ENCODE measurements at places on chromosomes 12 and 14. TPM values are rescaled to one million over a fixed set of nuclear protein-coding genes. Genes with fewer than 3 reads are reported as not detected.
A peak's percentile ranks its signal among the peaks of the same experiment; 100 is the strongest.

DNA sequence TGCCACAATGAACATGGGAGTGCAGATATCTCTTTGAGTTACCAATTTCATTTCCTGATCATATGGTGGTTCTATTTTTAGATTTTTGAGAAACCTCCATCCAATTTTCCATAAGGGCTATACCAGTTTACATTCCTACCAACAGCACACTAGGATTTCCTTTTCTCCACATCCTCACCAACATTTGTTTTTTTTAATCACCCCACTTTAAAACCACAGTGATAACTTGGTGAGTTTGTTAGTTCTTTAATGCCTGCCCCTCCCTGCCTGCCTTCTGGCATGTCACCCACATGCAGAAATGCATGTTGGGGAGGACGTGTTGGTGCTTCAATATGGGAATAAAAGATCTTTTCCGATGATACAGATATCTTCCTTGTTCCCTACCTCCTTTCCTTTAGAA is 167.9 kb downstream of the CAND1 start:
- DNase-seq: no peak

GRCh38 chr12:121514184-121514742 is 66.6 kb downstream of the KDM2B start:
- no peak for DNase-seq

DNA sequence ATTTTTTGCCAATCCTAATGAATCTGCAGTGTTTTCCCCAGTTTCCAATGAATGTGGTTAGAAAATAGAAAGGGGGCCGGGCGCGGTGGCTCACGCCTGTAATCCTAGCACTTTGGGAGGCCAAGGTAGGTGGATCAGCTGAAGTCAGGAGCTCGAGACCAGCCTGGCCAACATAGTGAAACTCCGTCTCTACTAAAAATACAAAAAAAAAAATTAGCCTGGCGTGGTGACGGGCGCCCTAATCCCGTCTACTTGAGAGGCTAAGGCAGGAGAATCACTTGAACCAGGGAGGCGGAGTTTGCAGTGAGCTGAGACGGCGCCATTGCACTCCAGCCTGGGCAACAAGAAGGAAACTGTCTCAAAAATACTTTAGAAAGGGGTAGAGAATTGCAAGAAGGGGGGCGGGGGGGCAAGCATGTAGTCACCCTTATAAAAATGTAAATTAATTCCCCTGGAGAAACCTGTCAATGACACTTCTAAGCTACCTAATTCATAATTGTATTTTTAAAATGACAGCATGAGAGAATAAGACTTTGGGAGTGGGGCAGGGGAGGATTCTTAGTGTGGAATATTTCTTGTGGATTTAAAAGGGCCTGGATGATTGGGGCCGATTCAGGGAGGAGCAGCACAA is 1.7 kb downstream of the KLHDC2 start:
- no peak for DNase-seq

- DNase-seq: no peak
These were observed 11.5 kb upstream of the SCARB1 start for GRCh38 chr12:124874988-124875802.

DNA sequence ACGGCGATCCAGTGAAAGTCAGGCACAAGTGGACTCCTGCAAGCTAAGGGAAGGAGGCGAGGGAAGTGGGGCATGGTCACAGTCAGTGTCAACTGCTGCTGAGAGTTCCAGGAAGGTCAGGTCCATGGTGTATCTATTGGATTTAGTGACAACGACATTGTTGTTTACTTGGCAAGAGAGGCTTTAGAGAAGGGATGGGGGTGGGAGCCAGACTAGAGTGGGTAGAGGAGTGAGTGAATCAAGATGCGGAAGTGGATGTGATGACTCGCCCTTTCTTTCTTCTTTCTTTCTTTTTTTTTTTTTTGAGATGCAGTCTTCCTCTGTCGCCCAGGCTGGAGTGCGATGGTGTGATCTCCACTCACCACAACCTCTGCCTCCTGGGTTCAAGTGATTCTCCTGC is 12.5 kb downstream of the P2RX7 start:
- peak; percentile 62 for DNase-seq

GRCh38 chr12:56759263-56759908 is 3.7 kb upstream of the HSD17B6 start:
- no peak for DNase-seq

DNA sequence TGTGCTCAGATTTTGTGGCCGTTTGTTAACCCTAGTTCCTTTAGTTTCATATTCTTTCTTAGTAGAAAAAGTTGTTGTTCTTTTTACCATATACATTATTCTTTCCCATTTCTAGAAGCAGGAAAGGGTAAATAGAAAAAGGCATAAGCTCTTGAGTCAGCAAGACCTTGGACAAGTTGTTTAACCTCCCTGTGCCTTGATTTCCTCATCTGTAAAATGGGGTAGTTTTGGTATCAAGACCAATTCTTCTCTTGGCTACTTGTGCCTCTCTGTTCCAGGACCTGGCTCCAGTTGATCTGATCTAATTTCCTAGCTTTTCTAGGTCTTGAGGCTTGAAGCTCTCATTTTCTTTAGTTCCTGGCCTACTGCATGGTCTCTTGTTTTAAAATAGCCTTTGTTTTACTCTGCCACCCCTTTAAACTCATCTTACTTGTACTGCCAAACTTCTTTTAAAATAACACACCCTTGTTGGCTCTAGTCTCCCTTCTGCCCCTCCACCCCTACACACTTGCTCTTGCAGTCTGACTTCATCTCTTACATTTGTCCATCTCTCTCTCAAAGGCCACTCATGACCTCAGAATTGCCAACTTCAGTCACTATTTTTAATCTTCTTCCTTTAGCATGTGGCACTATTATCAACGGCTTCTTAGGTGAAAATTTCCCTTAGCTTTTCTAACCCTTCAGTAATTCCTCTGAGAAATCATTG is 143.7 kb downstream of the TTLL5 start:
- no peak for DNase-seq

The MYO1A gene
- 0.97 TPM for total RNA-seq

The RNASE3 gene
- not detected for total RNA-seq

All from activated CD4-positive, alpha-beta memory T cell treated with anti-CD3 and anti-CD28 coated beads for 36 hours (primary cell).